ENCODE measurements at places on chromosomes 3 and 15.

GRCh38 chr3:106816838-106817237 is 560.4 kb upstream of the CCDC54 start:
- DNase-seq, result no peak

GRCh38 chr3:76638006-76638405 is 401.9 kb upstream of the ROBO2 start:
- no peak for DNase-seq

DNA sequence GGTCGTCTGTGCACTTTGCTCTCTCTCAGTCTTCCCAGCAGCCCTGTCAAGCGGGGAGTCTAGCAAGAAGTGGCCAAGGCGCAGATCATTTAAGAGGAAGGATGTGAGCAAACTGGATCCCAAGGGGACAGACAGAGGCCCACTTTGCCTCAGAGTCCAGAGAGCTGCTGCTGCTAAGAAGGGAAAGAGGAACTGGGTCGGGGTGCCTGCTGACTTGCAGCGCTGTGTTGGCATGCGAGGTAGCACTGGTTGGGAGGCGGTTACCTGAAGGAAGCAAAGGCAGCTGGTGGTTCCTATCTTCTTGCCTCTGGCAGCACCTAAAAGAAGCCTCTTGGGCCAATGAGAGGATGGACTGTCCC is 28.1 kb downstream of the SMAD3 start:
- DNase-seq, result no peak

DNA sequence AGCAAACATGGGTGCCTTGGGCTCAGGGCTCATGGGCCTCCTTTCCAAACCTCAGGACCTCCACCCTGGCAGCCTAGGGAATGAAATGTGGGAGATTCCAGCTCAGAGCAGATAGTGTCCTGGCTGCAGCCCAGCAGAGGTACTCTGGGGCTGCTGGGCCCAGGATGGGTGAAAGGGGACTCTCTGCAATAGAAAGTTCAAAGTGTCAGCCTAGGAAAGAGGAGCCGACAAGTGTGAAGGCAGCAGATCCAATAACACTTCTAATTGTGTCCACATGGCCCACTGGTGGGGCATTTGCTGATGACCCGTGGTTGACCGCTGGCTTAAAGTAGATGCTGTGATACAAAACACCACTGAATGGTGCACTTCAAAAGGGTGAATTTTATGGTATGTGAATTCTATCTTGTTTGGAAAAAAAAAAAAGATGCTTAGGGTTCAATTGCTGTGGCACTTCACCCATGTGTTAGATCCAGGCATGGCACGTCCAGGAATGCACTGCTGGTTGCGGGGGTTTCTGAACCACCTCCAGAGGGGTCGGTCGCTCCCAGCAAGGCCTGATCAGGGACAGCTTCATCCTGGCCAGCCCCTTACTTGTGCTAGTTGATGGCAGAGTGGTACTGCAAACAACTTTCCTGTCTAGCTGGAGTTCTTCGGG is 20.9 kb downstream of the AMOTL2 start:
- no peak for DNase-seq

- no peak for DNase-seq
Measured at GRCh38 chr3:94159062-94159828, 96.4 kb downstream of the NSUN3 start.

Measured in stimulated activated CD8-positive, alpha-beta memory T cell treated with anti-CD3 and anti-CD28 coated beads, Interleukin-4, amount 100 ng/mL, for 4 hours (primary cell).